Activated naive CD4-positive, alpha-beta T cell treated with anti-CD3 and anti-CD28 coated beads for 36 hours (primary cell): ENCODE measurements at places on chromosomes 12 and 14. TPM values are rescaled to one million over a fixed set of nuclear protein-coding genes. Genes with fewer than 3 reads are reported as not detected.
A peak's percentile ranks its signal among the peaks of the same experiment; 100 is the strongest.

The PPP2R3C gene
- total RNA-seq = 44.5 TPM

GRCh38 chr12:49903700-49904423, at the start of gene FAIM2:
Gene FAIM2, minus strand, starts transcription at chr12:49903900. Its CDS starts 108 bp downstream, at chr12:49903792.
- peaks cover 9% of the 10 kb centered on the region for H3K4me1 ChIP-seq
- DNase-seq = peak; percentile 56
- peak within 1 kb of the TSS; percentile 74 for H3K4me3 ChIP-seq

DNA sequence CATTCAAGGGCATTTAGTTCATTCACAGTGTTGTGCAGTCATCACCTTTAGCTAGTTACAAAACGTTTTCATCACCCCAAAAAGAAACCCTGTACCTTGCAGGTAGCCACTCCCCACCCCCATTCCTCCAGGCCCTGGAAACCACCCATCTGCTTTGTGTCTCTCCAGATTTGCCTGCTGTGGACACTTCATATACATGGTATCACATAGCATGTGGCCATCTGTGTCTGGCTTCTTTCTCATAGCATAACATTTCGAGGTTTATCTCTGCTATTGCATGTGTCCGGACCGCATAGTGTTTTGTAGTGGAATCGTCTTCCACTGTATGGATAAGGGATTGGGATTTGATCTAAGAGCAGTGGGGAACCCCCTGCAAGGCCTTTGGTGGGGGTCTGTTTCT, 143.1 kb downstream of the AACS start:
- no peaks in the 10 kb centered on the region for H3K36me3 ChIP-seq
- no peak for DNase-seq
- no peak overlapping the region for H3K4me3 ChIP-seq
- no peaks in the 10 kb centered on the region for H3K4me1 ChIP-seq
- H3K27ac ChIP-seq = no peak overlapping the region

DNA sequence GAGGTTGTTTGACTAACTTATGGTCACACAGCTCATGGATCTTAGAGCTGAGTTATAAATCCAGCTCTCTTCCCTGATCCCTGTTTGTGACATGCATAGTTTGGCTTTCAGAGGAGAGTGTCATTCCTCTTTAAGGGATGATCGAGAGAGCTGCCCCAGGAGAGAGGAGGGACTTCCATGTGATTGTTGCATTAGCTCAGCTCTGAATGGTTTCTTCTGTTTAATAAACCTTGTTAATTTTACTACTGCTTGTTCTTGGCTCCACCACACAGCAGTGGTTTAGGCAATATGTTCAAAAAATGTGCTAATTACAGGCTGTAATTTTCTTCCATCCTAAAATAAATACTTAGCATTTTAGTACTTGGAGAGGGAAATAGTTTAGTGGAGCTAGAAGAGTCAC, 152.5 kb downstream of the C12orf75 start:
- no peaks in the 10 kb centered on the region for H3K4me1 ChIP-seq
- H3K27ac ChIP-seq = no peak overlapping the region
- no peak for DNase-seq
- H3K36me3 ChIP-seq = no peaks in the 10 kb centered on the region
